ENCODE measurements at places on chromosomes 5 and 9.
A peak's percentile ranks its signal among the peaks of the same experiment; 100 is the strongest.

DNA sequence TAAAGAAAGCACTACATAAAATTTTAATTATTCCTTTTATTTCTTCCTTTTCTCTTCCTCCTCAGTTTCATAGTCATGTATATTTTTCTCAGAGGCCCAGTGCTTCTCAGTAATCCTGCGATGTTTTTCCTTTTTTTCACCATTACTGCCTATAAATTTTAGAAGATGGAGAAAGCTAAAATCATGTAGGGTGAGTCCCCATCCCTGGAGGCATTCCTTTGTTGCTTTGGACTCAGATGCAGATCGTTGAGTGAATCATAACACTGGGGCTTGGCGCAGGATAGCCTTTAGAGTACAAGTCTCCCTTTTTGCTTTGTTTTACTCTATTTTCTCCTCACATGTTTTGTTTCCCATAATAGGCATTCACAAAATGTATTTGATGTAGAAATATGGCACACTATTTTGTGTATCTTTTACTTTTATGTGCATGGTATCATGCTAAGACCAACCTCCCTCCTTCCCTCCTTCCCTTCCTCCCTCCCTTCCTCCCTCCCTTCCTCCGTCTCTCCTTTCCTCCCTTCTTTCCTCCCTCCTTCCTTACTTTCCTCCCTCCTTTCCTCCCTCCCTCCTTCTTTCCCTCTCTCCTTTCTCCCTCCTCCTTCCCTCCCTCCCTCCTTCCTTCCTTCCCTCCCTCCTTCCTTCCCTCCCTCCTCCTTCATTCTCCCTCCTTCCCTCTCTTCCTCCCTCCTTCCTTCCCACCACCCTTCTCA is 72.4 kb downstream of the NUDT12 start:
- DNase-seq: no peak

DNA sequence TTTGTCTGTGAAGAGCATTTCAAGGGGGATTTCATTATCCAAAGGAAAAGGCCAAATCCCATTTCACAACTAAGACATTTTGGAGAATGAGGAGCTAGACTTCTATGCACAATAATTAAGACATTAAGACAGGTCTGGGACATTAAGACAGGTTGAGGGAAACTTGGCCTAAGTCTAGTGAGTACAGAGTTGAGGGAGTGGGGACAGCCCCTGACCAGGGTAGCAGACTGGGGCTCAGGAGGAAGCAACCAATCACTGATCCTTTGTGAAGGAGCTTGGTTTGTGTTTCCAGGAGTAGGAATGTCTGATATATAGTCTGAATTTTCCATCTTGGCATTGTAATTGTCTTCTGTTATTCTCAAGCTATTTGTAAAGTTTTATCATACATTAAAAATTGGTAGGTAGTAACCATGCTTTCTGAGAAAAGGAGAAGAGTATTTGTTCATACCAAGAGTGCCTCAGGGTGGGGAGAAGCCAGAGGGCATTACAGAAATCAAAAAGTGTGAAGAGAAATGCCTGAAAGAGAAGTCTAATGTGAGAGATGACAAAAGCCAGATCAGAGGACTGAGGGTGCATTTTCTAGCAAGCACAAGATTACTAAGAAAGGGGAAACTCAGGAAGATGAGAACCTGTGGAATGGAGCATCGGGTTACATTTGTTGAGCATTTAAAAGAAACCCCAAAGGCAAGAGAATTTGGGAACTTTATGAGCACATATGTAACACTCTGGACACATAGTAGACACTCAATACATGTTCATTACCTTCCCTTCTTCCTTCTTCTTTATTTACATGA is 189.3 kb upstream of the PIK3R1 start:
- no peak for DNase-seq

- no peak for DNase-seq
Observed at GRCh38 chr9:93132946-93133680, 938 bp downstream of the NINJ1 start.

DNA sequence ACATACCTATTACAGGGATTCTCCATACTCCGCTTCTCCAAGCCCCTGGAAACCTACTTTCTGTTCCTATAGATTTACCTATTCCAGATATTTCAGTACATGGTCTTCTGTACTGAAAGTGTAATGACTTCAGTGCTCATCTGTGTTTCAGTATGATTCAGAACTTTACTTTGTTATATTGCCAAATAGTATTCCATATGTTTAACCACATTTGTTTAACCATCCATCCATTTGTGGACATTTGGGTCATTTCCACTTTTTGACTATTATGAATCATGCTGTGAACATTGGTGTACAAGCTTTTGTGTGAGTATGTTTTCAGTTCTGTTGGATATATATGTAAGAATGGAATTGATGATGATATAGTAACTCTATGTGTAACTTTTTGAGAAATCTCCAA is 188.9 kb downstream of the PDZD2 start:
- DNase-seq: no peak

- DNase-seq: peak; percentile 0
Observed at GRCh38 chr5:158074992-158075769, 216.2 kb upstream of the CLINT1 start.

DNA sequence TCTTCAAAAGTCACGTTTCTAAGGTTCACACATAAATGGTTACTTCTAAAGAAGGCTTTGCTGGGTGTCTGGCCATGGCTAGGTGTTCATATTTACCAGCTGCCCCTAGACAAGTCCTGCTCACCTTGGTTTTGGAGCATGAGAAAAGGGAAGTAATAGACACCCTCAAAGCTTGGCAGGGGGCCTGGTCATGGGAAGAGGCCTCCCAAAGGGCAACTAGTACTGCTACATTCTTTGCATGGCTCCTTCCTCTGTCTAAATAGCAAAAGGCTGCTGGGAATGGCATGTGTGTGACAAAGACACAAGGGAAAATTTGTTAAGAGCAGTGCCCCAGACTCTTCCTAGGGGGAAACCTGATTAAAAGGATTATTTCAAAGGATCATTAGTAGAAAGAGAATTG is 93.4 kb downstream of the NRG2 start:
- DNase-seq: no peak
